ENCODE measurements at places on chromosomes 4 and X. TPM values are rescaled to one million over a fixed set of nuclear protein-coding genes. Genes with fewer than 3 reads are reported as not detected.

DNA sequence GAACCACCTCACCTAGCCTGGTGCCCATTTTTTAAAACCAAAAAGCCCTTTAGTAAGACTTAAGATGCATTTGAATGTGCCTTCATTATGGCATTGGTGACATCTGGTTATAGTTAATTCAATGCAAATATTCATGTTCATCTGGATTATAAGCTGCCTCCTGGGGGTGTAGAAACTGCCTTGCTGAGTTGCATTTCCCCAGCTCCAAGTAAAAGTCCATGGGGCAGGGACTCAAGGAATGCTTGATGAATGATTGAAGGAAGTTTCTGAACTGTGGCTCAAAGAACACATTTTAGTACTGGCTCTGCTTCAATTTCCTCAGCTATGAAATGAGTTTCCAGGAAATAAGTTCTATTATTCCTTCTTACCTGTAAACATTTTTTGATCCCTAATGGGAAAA is 18.5 kb upstream of the RBM47 start:
- DNase-seq: no peak
- no peak overlapping the region for H3K27ac ChIP-seq
- no peaks in the 10 kb centered on the region for H3K4me1 ChIP-seq
- no peak overlapping the region for H3K4me3 ChIP-seq

The HTR2C gene
- total RNA-seq: not detected

The SPANXB1 gene
- not detected for total RNA-seq

GRCh38 chrX:130173190-130173895 is 1.6 kb downstream of the RAB33A start:
- H3K27ac ChIP-seq: no peak overlapping the region
- no peak for DNase-seq
- peaks cover 7% of the 10 kb centered on the region for H3K4me1 ChIP-seq
- peak overlapping the region; percentile 89 for H3K4me3 ChIP-seq

DNA sequence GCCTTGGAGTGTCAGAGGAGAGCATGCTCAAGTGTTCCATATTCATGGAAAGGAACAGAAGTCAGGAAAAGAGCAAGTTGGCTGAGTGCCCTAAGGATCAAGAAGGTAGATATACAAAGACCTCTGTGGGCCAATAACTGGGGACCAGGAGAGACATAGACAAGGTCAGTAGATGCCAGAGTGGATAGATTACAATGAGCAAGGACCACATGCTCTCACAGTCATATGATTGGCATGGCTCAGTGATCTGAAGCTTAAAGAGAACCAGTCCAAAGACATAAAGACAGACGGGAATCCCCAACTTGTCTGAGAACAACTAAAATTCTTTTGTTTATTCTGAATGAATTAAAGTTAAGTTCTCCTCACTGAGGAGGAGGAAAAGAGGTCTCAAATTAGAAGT is 289.7 kb downstream of the HS3ST1 start:
- H3K36me3 ChIP-seq: no peaks in the 10 kb centered on the region
- no peak for DNase-seq
- no peak overlapping the region for H3K4me3 ChIP-seq
- H3K4me1 ChIP-seq: no peaks in the 10 kb centered on the region

- H3K27me3 ChIP-seq: no peaks in the 10 kb centered on the region
- no peaks in the 10 kb centered on the region for H3K36me3 ChIP-seq
- no peak overlapping the region for H3K27ac ChIP-seq
Observed at GRCh38 chr4:40269133-40269532, 66.0 kb upstream of the CHRNA9 start.

The TLR6 gene
- not detected for total RNA-seq

The BCLAF3 gene
- total RNA-seq: 22.3 TPM

DNA sequence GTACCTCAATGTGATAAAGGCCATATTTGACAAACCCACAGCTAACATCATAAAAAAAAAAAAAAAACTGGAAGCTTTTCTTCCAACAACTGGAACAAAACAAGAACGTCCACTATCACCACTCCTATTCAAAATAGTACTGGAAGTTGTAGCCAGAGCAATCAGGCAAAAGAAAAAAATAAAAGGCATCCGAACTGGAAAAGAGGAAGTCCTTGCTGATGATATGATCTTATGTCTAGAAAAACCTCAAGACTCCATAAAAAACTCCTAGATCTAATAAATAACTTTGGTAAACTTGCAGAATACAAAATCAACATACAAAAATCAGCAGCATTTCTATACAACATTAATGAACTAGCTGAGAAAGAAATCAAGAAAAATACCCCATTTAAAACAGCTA is 134.3 kb downstream of the TEX11 start:
- no peaks in the 10 kb centered on the region for H3K27me3 ChIP-seq
- H3K36me3 ChIP-seq: no peaks in the 10 kb centered on the region
- H3K4me3 ChIP-seq: no peak overlapping the region
- no peak overlapping the region for H3K27ac ChIP-seq
